ENCODE measurements at places on chromosomes 6 and 20.

- no peak for DNase-seq
Observed at GRCh38 chr20:49431329-49431728, 51.1 kb downstream of the KCNB1 start.

- DNase-seq = no peak
Observed at GRCh38 chr6:47111685-47112084, 69.6 kb upstream of the ADGRF1 start.

DNA sequence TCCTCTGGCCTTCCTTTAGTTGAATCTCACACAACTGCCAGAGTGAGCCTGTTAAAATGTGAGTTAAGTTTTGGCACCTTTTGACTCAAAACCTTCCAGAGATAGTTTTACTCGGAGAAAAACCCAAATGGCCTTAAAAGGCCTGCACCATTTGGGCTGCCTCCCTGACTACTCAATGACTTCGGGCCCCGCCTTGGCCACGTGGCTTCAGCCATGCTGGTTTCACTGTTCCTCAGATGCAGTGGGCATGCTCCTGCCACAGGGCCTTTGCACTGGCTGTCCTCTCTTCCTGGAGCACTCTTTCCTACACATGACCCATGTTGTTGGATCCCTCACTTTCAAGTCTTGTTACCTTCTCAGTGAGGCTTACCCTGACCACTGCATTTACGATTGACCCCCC lies 18.3 kb downstream of the VEGFA start:
- no peak for DNase-seq

GRCh38 chr6:34414999-34415858 lies 10.6 kb downstream of the RPS10 start:
- no peak for DNase-seq

DNA sequence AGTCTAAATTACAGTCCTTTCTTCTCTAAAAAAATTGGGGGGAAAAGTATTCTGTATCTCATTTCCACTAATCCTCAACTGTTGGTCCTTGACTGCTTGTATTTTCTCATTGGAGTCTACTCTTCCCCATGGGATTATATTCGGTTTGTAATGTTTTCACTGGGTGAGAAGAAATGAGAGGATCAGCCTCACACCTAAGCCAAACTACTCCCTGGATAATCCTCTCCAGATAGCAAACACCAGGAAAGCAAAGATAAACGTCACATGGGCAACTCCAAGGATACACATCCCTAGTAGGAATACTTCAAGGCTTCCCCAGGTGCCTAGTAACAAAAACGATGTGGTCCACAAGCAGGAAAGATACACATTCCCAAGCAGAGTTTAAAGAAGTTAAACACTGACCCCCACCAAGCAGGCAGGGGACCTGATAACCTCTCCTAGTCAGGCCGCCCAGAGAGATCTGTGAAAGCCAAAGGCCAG lies 53.9 kb upstream of the SOX4 start:
- DNase-seq = no peak

DNA sequence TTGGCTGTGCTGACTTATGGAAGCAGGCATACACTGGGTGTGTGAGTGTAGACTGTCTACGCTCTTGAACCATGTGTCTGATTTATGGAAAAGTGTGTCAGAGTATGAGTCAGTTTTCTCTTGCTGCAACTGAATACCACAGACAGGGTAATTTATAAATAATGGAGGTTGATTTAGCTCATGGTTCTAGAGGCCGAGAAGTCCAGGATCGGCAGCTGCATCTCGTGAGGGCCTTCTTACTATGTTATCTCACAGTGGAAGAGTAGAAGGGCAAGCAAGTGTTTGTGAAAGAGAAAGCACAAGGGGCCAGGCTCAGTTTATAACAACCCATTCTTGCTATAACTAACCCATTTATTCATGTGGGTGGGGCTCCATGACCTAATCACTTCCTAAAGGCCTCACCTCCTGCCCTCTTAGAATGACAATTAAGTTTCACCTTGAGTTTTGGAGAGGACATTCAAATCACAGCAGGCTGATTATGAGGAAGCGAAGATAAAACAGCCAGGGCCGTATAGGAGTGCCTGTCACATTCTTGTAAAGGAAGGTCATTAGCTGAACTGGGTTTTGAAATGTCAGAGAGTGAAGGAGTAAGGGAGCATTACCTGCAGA lies 6.7 kb downstream of the GPR31 start:
- DNase-seq = no peak

DNA sequence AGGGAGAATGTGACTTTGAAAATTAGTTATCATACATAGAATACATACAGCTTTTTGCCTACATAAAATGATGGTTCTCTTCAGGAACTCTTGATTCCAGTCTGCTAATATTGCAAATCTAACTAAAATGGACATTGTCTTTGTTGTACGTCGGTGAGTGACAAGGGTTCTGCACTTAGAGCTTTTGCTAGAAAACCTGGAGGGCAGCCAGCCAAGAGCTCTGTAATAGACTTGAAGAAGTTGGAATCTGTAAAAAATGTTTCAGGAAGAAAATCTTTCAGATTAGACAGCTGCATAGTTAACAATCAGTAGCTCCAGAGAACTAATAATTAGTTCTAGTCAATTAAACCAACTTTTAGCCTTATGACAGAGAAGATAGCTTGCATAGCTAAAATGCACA lies 138.3 kb downstream of the FLRT3 start:
- DNase-seq = no peak

DNA sequence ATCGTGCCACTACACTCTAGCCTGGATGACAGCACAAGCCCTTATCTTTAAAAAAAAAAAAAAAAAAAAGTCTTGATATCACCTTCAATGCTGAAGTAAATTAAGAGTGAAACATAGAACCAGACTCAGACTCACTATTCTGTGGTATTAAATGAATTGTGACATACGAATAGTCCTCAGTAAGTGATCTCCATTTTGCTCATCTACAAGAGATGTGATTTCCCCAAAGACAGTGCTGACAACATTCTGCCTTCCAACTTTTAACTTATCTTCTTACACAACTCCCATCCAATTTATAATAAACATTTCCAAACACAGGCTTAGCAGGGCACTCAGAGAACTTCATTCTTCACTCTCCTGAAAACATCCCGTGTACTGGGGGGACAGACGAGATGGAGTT lies 8.0 kb downstream of the ZBTB24 start:
- DNase-seq = no peak

DNA sequence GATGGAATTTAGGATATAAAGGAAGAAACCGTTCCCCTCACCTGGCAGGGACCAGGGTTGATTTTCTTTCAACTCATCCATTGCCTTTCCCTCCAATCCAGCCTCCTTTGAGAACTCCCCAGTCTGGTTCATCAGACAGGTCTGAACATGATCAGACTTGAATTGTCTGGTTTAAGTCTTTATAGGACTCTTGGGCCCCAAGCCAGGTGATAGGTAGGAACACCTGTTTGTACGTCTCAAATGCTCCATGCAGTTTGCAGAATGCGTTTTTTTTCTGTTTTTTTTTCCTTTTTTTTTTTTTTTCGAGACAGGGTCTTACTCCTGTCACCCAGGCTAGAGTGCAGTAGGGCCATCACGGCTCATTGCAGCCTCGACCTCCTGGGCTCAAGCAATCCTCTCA lies 4.1 kb upstream of the CEP250 start:
- no peak for DNase-seq

DNA sequence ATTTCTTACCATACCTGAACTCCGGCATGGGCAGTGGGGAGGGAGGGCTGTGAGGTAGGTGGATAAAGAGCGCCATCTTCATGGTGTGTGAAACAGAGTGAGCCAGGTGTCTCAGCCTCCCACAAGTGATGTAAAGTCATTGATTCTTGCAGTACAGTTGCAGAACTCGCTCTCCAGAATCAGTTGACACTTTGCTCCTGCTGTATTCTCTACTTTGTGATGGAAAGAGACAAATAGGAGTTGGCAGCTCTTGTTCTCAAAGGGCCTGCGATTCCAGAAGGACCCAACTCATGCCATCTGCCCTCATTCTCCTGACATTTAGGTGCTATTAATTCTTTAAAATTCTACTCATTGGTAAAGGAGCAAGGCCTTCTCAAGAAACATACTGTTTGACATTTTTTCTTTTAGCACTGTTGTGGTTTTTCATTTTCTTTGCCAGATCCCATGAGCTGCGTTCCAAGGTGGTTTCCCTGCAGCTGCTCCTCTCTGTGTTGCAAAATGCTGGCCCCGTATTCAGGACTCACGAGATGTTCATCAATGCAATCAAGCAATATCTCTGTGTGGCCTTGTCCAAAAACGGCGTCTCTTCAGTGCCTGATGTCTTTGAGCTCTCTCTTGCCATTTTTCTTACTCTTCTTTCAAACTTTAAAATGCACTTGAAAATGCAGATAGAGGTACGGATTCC lies 49.3 kb downstream of the ARFGEF2 start:
- DNase-seq = no peak

DNA sequence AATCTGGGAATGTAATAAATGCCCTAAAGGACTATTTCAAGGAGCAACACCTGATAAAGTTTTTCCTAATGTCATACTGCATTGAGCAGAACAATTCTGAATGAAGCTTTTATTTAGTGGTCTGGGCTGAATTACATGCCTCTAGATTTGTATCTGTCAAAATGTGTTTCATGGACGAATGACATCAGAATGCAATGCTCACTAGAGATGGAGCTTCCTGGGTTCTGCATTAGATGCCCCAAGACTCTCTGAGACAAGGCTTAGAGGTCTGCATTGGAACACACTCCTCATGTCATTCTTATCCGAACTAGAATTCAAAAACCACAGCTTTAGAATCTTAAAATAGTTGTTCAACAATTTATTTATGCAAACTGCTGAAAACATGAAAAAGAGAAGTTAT lies 62.0 kb downstream of the SYNE1 start:
- DNase-seq = no peak

DNA sequence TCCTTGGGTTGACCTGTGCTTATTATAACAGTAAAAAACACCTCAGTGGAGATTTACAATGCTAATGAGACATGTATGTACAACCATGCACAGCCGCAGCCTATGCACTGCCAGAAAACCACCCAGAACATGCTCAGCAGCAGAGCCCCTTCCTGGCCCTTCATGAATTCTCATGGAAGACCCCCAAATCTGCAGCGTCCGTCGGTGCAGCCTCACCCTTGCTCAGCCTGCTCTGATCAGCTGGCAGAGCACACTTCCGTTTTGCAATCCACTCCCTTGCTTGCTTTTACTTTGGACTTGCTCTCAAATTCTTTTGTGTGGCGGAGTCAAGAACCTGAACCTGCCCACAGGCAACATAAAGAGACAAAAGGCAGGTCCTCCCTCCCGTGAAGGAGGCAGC lies 378.2 kb upstream of the SULF2 start:
- DNase-seq = no peak

- no peak for DNase-seq
Observed at GRCh38 chr6:21132856-21133838, 460.4 kb upstream of the SOX4 start.

DNA sequence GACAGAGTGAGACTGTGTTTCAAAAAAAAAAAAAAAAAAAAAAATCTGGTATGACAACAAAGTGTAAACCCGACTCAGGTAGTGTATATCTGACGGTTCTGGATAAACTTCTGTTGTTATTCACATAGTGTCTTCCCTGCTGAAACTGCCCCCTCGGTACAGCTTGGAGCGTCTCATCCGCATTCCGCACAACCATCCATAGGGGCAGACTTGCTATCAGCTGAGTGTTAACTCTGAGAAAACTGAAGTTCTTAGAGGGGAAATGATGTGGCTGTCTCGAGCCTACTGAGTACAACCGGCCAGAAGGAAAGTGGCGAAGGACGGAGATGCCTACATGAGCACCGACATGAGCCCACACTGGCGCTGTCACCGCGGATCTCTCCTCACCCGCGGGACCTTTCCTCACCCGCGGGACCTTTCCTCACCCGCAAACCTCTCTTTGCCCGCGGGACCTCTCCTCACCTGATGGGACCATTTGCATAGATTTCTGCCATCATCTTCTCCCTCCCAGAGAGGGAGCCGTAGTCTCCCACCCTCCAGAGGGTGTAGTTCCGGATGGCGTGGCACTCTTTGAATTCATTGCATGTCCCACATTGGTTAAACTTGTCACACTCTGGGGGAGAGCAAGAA lies 9.8 kb downstream of the CTSZ start:
- no peak for DNase-seq

GRCh38 chr6:84033523-84034451 lies at the start of gene MRAP2:
TSS of gene MRAP2 (plus strand) at chr6:84033772. CDS start at chr6:84055319, 21,547 bp downstream.
- DNase-seq = no peak

- DNase-seq = no peak
Observed at GRCh38 chr6:160750276-160750689, 48.2 kb downstream of the PLG start.

DNA sequence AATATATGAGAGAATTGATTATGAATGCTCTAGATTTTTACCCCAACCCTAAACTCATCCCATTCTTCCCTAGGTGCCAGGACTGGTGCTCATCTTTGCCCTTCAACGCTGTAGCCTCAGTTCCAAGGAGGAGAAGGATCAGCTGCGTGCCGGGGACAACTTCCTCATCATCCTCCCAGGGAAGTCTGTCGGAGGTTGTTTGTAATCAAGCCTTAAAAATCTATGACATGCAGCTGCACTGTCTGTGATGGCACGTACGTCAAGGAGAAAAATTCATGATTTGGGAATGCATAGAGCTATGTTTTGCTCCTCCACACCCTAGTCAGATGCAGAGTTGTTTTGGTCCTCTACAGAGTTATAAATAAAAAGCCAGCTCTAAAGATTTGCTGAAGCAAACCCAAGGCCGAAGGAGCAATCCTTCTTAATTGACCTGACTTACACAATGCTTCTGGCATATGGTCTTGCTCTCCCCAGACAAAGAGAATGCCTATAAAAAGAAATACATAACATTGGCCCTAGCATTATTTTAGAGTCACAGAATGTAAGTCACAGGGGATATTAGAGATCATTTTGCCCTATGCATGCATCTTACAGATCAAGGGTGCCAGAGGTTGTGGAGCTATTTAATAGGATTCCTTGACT lies 244.2 kb downstream of the HIVEP2 start:
- DNase-seq = no peak

- no peak for DNase-seq
Observed at GRCh38 chr20:19735446-19735845, 22.6 kb upstream of the RIN2 start.

DNA sequence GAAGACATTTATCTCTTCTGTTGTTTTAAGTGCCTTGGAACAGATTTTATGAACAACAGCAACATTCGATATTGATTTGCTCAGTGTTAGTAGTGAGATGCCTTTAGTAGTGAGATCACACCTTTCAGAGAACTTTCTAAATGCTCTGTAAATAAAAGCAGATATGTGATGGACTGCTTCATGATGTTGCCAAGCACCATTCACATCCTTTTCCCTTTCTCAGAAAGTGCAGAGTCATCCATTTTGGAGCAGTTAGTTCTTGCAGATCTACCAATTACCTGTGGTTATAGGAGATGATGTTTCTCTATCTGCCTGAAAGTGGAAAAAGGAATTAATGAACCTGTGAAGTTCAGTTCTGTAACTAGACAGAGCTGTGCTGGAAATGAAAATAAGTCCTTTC lies 27.0 kb downstream of the CBFA2T2 start:
- DNase-seq = no peak

GRCh38 chr6:111804627-111805235 lies 68.5 kb downstream of the FYN start:
- peak; percentile 47 for DNase-seq

GRCh38 chr6:29517728-29518440 lies 30.1 kb upstream of the MAS1L start:
- no peak for DNase-seq

All from stimulated activated CD8-positive, alpha-beta memory T cell treated with anti-CD3 and anti-CD28 coated beads, Interleukin-4, amount 100 ng/mL, for 4 hours (primary cell).